ENCODE measurements at places on chromosomes 2 and 18.

DNA sequence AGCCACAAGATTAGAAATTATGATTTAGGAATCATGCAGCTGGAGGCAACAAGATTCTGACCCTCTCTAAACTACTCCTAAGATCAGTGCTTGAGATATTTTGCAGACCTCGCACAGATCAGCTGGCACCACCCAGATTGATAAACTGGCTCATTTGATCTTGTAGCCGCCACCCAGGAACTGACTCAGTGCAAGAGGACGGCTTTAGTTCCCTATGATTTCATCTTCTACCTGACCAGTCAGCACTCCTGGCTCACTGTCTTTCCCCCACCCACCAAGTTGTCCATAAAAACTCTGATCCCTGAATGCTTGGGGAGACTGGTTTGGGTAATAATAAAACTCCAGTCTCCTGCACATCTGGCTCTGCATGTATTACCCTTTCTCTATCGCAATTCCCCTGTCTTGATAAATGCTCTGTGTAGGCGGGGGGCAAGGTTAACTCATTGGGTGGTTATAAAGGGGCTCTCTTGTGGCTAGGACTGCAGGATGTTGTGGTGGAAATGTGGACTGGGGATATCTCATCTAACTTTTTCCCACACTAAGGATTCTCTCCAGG is 96.1 kb downstream of the ARL6IP6 start:
- no peak for DNase-seq

DNA sequence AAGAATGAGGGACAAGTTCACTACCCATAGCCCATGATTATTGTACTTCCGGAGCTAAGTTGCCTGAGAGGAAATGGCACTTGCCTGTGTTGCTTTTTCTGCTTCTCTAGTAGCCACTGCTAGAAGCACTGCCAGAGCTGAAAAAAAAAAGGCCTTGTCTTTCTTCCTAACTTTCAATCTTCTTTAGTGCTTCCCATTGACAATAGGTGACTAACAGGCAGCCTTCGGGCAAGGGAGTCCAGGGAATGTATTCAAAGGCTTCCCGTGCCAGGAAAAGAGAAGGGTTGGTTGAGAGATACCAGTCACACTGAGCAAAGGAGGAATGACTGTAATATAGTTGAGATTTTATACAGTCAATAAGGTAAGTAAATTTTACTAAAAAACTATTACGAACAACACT is 242.0 kb downstream of the CALCRL start:
- DNase-seq, result no peak

GRCh38 chr18:33923980-33924379 is 300.7 kb downstream of the NOL4 start:
- DNase-seq, result no peak

DNA sequence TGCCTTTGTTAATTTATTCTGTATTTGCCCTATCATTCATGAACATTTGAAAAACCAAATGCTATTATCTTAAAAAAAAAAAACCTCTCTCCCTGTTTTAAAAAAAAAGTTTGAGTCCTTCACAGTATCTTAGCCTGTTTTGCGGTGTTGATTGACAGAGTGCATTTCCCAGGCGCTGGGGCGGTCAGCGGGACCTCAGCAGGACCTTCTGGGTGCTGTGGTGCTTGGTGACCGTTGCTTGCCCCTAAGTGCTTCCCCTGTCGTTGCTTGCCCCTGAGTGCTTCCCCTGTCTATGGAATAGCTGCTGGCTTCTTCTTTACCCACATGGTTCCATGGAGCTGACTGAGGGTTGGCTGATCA is 12.1 kb downstream of the ATP6V1C2 start:
- no peak for DNase-seq

GRCh38 chr2:23449413-23449812 is 64.4 kb downstream of the KLHL29 start:
- no peak for DNase-seq

DNA sequence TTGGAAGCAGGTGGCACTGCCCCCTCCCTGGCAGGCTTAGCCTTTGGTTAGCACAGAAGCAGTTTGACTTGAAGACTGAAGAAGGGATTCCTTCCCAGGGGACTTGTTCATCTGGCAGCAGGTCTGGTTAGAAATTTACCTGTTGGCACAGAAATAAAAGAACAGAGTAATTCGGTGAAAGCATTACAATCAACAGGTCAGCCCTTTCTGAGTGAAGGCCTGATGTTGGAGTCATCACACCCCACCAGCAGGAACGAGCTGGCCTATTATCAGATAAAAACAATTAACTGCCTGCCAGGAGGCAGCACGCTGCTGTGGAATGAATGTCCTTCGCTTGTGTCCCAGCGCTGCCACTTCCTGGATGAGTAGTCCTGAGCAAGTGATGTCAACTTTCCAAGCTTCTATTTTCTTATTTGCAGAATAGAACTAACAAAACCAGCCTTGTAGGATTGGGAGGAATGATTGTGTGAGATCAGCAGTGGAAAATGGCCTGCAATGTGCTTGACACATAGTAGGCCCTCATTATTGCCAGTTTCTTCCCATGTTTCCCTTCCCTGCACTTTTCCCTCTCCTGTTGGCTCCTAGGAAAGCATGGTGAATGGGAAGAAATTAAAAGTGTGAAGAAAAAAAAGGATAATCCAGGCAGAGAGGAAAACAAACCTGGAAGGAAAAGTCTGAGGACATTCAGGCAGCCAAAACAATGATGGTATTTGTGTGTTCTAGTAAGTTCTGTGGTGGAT is 29.0 kb downstream of the LGALSL start:
- no peak for DNase-seq

DNA sequence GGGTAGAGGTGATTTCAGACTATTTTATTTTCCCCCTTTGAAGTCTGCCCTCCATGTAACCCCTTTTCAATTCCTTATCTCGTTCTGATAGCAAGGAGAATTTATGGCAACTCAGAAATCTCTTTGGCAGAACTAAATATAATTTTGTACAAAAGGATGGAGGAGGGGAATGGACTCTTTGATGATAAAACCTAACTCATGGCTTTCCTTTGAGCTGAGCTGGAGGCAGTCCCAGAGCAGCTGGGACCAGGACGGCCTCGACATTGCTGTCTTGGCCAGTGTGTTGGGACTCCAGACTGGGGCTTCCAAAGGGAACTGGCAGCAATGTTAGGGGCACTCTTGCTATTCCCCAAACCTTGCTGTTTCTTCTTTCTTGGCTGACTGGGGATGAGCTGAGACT is 47.7 kb downstream of the PAX8 start:
- no peak for DNase-seq

DNA sequence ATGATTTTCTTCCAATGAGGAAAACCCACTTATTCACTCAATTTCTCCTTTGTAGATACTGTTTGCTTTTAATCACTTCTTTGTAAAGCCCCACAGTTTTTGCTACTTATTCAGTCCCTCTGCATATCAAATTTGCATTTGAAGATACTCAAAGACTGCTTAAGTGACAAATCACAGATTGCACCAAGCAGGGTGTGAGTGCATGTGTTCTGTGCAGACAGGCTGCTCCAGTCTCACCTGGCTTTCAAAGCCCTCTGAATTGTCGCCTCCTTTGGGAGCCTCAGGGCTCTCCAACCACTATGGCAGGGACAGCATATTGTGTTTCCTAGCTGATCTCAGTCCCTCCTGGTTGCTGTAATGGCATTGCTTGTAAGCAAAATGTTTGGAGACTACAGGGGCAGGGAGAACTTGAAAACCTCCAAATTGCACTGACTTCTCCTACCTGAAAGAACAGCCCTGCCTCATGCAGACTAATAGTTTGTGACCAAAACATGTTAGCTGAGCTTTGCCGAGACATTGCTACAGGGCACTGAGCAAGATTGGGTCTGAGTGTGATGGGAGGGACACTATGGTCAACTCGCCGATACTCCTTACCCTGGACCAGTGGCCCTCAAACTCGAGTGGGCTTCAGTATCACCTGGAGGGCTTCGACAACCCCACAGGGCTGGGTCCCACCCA is 96.8 kb downstream of the POLE4 start:
- DNase-seq, result no peak

DNA sequence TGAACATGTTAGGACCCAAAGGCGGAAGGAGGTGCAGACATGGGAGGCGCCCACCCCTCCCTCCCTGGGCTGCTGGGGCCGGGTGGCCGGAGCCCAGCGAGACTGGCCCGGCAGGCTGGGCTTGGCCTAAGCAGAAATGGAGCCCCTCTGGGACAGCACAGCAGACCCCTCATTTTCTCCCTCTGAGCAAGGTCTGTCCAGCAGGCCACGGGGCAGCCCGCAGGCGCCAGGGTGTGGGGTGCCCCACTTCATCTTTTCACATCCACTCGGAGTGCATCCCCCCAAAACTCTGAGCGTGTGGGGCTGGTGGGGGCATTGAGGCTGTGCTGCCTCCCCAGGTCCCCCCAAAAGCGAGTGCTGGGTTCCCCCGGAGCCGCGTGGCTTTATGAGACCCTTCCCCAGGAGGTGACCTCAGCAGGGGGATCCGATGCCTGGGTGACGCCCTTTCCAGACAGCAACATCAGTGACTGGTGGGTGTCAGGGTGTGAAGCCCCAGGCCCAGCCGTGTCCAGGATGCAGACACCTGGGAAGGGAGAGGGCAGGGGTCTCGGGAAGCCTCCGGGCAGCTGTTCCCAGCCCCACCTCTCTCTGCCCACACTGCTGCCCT is 36.7 kb upstream of the GPC1 start:
- DNase-seq, result no peak

DNA sequence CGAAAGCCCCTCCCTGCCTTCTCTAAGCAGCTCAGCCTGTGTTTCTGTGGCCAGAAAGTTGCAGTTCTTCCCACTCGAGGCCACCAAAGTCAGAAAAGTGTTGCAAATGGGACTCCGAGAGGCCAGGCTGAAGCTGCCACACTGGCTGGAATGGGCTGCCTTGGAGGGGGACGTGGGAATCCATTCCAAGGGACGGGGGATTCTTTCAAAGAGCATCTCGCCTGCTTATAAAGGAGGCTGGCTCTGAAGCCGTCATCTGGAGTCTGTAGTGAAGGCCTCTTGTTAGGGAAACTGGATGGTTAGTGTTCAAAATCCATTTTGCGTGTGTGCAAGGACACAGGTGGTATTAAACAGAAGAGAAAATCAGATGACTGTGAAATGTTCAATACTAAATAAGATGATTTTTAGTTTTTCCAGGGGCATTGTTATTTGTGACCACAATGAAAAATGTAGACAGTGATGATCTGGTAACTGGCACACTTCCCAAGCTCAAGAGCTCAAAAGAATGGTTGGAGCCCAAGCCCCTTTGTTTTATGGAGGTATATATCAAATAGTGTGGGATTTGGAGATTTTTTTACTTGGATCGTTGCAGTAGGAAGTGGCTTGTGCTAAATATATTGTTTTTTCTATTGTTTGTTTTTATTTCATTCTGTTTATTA is 782 bp downstream of the FAM228B start:
- DNase-seq, result no peak

- no peak for DNase-seq
These were observed 433.2 kb upstream of the MEX3C start for GRCh38 chr18:51630706-51631105.

- DNase-seq, result no peak
These were observed 53.3 kb downstream of the KCTD18 start for GRCh38 chr2:200456567-200456966.

DNA sequence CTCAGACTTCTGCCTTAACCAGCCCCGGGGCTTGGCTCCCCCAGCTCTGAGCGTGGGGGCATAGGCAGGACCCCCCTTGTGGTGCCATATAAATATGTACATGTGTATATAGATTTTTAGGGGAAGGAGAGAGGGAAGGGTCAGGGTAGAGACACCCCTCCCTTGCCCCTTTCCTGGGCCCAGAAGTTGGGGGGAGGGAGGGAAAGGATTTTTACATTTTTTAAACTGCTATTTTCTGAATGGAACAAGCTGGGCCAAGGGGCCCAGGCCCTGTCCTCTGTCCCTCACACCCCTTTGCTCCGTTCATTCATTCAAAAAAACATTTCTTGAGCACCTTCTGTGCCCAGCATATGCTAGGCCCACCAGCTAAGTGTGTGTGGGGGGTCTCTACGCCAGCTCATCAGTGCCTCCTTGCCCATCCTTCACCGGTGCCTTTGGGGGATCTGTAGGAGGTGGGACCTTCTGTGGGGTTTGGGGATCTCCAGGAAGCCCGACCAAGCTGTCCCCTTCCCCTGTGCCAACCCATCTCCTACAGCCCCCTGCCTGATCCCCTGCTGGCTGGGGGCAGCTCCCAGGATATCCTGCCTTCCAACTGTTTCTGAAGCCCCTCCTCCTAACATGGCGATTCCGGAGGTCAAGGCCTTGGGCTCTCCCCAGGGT is 5.5 kb downstream of the CTDSP1 start:
- no peak for DNase-seq

DNA sequence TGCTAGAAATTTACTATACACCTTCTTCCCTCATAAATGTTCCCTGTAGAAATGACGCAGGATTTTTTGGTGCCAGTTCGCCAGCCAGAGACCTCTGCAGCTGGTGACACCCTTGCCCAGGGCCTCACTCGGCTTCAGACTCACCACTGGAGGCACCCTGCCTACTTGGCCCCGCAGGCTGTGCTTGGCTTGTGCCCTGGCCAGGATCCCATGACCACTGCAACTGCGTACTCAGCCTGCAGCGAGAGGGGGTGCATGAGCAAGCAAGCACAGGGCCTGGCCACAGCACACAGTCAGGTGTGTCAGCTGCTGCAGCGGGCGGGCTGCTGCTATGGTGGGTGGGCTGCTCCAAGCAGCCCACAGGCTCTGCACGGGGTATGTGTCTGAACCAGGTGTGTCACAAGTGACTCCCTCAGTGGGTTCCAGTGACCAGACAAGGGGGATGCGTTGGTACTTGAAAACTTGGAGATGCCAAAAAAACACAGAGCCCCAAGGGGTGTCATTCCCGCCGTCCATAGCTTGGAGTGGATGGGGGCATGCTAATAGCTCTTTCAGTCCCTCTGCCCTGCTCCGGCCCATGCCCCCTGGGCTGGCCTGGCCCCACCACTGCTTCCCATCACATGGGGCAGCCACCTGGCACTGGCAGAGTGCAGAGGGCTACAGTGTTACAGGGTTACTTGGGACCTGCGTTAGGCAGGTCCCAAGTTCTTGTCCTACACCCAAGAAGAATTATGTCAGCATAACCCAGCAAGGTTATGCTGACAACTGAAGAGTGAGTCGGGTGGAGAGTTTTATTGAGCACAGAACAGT is 46.6 kb upstream of the TANC1 start:
- no peak for DNase-seq

DNA sequence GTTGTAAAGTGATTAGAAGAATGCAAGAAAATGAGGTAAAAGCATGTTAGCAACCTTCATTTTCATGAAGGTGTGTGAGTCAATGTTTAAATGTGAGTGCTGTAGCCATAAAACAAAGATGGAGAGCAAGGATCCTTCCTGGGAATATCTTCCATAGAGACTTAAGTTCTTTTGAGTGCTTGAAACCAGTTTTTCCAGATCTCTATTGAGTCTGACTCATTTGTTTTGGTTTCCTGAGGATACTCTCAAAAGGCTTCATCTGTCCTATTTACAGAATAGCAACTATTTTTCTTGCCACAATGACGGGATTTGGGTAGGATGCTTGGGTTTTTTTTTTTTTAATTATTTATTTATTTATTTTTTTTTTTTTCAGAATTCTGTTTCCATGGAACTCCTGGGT is 45.9 kb upstream of the ASB1 start:
- no peak for DNase-seq

GRCh38 chr2:209473930-209474419 is 50.1 kb downstream of the MAP2 start:
- no peak for DNase-seq
